ENCODE measurements at places on chromosomes 3 and 15.
A peak's percentile ranks its signal among the peaks of the same experiment; 100 is the strongest.

- DNase-seq, result no peak
Measured at GRCh38 chr15:51494411-51495314, 127.9 kb downstream of the DMXL2 start.

- DNase-seq, result no peak
Measured at GRCh38 chr3:151206201-151206600, 3.2 kb upstream of the GPR171 start.

- DNase-seq, result no peak
Measured at GRCh38 chr3:29291260-29291981, 10.6 kb downstream of the RBMS3 start.

GRCh38 chr15:46555547-46555946, 920.7 kb downstream of the SQOR start:
- DNase-seq, result no peak

DNA sequence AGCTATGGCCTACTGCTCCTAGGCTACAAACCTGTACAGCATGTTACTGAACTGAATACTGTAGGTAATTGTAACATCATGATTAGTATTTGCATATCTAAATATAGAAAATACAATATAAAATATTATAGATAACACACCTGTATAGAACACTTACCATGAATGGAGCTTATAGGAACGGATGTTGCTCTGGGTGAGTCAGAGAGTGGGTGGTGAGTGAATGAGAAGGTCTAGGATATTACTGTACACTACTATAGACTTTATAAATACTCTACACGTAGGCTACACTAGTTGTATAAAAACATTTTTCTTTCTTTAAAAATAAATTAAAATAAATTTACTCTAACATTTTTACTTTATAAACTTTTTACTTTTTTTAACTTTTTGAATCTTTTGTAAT, 224.0 kb upstream of the CBLB start:
- DNase-seq, result no peak

GRCh38 chr15:53910236-53910849, 67.9 kb upstream of the UNC13C start:
- no peak for DNase-seq

- peak; percentile 5 for DNase-seq
Measured at GRCh38 chr3:65785065-65785645, 253.6 kb downstream of the MAGI1 start.

DNA sequence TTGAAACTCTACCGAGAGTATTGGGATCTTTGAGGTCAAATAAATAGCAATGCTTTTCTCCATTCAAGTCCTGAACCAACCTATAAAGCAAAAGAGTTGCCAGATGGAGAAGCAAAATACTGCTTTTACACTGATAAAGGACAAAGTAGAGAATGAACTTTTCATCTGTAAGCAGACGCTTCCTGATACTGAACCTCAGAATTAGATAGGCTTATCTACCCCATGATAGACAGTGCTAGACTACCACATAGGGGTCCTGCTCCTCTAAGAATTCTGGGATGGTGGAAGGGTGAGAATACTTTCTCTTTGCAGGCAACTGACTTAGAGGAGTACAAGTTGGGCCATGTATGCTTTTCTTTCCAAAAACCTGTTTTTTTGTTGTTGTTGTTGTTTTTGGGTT, 9.5 kb downstream of the SAXO2 start:
- no peak for DNase-seq

GRCh38 chr15:40696228-40696627, 1.3 kb downstream of the RAD51 start:
- DNase-seq, result no peak

- DNase-seq, result no peak
Measured at GRCh38 chr3:172561897-172562640, 38.8 kb upstream of the TNFSF10 start.

DNA sequence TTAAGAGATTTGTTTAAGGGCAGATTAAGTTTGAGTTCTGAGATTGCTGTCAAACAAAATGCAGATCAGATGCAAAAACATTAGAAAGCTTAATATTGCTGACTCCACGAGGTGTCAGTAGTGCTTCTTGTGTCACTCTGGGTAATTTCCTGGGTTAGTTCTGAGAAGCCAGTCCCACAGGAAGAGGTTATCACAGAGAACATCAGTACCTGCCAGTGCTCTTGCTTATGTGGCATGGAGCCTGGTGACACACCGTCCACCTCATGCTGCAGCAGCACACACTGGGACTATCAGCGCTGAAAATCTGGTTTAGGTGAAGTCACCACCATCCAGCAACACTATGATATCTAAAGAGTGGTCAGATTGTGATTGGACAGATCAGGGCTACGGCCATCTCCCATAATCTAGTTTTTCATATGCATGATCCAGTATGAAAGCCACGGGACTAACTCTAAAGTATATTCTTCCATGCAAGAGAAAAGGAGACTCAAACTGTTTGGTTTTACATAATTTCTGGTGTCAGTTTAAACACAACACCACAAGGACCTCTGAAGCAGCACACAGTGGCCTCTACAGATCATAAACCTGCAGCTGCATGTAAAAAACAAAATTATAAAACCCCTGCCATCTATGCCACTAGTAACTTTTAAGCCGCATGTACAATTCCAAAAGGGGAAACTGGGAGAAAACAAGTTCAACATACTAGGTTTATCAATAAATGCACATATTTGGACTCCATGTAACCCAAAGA, 36.1 kb upstream of the MYO5C start:
- DNase-seq, result peak; percentile 21

DNA sequence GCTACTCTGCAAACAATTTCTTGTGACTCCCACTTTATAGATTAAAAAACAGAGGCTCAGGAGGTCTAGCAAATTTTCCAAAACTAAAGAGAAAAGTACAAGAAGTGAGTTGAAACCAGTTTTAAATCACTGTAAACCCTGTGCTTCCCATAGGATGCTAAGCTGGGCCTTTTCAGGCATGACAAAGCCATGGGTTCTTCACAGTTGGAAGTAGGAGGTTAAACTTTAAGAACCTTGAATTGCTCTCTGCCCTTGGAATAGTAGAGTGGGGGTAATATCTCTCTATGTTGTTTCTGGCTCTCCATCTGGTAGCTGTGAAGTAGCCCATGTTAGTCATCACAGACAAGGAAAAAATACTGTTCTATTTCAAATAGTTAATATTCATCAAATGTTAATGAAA, 193.6 kb upstream of the SATB1 start:
- no peak for DNase-seq

- no peak for DNase-seq
Measured at GRCh38 chr3:182722907-182723306, 70.4 kb upstream of the ATP11B start.

- DNase-seq, result no peak
Measured at GRCh38 chr3:187039100-187039722, 100.1 kb downstream of the RPL39L start.

DNA sequence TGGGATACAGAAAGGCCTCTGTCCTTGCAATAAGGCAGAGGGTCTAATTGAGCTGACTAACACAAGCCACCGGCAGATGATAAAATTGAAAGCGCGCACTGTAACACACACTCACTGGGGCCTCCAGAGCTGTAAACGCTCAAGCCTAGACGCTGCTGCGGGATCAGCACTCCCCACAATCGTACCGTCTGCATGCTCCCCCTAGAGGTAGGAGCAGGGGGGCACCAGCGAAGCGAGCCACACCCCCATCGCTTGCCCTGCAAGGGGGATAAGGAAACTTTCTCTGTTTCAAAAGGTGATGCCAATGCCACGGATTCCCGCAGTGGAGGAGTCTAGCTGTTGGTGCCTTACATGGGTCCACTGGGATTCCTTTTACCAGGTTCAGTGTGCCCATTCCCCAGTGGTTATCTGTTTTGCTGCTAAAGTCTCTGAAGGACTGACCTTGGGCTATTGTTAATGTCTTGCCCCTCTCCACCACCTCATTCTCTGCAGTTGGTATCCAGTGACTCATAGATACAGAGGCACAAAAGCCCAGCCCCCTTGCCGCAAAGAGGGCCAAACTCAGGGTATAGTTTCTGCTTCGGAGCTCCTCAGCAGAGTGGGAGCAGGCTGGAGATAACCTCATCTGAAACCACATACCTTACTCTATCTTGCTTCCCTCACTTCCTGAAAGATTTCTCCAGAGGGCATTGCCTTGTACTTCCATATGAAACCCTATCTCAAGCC, 139.3 kb upstream of the KBTBD8 start:
- DNase-seq, result no peak

GRCh38 chr15:62648954-62649353, 393.6 kb upstream of the TPM1 start:
- no peak for DNase-seq

- no peak for DNase-seq
Measured at GRCh38 chr3:165347526-165347925, 151.3 kb upstream of the SLITRK3 start.

- no peak for DNase-seq
Measured at GRCh38 chr15:67829647-67830504, 4.6 kb downstream of the SKOR1 start.

GRCh38 chr3:141442446-141442845, 44.4 kb upstream of the RASA2 start:
- no peak for DNase-seq

DNA sequence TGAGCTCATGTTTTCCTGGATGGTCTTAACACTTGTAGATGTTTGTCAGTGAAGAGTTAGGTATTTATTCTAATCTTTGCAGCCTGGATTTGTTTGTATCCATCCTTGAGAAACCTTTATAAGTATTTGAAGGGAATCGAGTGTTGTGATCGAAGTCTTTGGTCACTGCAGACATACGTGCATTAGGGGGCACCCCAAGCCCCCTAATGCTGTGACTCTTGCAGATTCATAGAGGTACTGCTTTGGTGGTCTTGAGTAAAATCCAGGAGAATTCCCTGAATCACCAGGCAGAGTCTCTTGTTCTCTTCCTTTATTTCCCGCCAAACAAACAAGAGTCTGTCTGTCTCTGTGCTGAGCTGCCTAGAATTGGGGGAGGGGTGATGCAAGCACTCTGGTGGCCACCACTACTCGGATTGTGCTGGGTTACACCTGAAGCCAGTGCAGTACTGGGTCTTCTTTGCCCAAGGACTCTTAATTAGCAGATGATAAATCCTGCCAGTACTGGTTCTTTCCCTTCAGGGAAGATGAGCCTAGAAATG, 170.5 kb upstream of the POU1F1 start:
- no peak for DNase-seq

- DNase-seq, result no peak
Measured at GRCh38 chr3:4756855-4757574, 222.2 kb upstream of the BHLHE40 start.
